ENCODE measurements at places on chromosomes 6 and 20.

- DNase-seq: no peak
Measured at GRCh38 chr6:108622641-108623298, 62.1 kb downstream of the FOXO3 start.

DNA sequence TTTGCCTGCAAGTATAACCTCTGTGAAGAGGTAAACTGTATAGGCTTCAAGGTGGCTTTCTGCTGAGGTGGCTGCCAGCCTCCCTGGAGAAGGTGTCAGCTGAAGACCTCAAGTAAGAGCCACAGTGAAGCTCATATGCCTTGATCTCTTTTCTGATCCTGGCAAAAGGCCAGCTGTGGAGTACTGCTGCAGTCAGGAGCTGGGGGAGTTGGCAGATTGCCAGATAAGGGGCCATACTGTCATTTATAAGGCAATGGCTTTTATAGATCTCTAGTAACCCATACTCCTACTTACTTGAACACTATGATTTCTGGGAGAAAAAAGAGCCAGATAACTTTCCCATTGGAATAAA, 8.8 kb upstream of the CEP85L start:
- peak; percentile 31 for DNase-seq

- no peak for DNase-seq
Measured at GRCh38 chr6:143063631-143064030, 2.9 kb downstream of the AIG1 start.

GRCh38 chr6:96450082-96450769, 71.4 kb upstream of the UFL1 start:
- DNase-seq: no peak

DNA sequence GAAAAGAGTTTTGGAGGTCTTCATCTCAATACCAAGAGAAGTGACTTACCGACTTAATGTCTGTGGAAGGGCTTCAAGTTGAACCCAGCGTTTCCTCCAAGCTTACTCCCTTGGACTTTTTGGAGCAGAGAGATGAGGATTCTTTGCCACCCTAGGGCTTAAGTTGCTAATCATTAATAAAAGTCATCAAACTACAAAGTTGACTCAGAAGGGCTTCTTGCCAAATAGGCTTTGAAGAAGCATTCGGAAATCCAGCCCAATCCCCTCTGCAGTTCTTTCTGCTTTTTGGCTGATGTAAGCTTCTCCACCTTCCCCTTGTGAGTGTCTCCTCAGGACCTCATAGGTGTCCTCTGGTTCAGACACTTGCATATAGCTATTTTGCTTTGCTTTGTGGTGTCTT, at the start of gene SLC17A3:
Gene SLC17A3 (minus strand): TSS at position 126 of the 400 bp plus-strand sequence. CDS start 5,856 bp downstream, outside the sequence.
- no peak for DNase-seq

GRCh38 chr6:151044465-151045441, 179.3 kb downstream of the MTHFD1L start:
- DNase-seq: no peak

DNA sequence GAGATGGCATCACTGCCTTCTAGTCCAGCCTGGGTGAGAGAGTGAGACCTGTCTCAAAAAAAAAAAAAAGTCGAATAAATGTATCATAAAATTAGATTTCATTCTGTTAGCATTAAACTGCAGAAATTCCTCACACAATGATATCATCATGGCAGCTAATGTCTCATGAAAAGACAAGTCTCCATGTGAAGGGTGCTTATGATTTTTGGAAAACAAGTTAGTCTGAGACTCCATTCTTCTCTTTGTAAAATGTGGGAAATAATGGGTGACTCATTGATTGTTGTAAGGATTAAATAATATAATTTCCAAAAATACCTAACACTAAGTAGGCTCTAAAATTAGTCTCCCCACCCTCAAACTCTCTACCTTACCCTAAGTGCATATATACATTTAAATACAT, 49.6 kb upstream of the CDYL start:
- no peak for DNase-seq

- DNase-seq: no peak
Measured at GRCh38 chr20:58065508-58066361, 162.7 kb downstream of the ANKRD60 start.

DNA sequence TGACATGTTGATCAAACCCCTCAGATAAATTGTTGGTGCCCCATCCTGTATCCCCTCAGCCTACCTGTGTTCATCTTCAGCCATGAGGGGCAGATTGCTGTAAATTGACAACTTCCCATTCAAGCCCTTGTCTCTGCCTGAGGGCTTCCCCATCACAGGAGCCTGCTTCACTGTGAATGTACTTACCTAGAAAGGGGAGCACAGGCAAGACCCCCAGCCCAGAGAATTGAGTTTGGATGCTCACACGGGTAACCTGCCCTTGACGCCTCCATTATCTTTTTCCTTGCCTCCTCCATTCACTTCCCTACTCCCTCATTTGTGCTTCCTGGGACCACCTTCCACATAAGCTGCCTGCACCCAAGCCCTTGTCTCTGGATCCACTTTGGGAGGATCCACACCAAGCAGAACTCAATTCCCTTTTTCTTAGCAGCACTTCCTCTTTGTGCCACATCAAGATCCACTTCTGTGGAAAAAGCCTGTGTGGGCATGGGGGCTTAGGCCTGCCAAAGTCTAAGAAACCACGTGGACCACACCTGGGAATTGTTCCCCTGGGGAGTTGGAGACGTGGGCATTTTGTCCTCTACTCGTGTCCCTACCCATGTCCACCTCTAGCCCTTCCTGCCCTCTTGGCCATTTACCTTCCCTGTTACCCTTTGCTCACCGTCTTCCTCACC, 103.4 kb upstream of the FOXA2 start:
- no peak for DNase-seq

DNA sequence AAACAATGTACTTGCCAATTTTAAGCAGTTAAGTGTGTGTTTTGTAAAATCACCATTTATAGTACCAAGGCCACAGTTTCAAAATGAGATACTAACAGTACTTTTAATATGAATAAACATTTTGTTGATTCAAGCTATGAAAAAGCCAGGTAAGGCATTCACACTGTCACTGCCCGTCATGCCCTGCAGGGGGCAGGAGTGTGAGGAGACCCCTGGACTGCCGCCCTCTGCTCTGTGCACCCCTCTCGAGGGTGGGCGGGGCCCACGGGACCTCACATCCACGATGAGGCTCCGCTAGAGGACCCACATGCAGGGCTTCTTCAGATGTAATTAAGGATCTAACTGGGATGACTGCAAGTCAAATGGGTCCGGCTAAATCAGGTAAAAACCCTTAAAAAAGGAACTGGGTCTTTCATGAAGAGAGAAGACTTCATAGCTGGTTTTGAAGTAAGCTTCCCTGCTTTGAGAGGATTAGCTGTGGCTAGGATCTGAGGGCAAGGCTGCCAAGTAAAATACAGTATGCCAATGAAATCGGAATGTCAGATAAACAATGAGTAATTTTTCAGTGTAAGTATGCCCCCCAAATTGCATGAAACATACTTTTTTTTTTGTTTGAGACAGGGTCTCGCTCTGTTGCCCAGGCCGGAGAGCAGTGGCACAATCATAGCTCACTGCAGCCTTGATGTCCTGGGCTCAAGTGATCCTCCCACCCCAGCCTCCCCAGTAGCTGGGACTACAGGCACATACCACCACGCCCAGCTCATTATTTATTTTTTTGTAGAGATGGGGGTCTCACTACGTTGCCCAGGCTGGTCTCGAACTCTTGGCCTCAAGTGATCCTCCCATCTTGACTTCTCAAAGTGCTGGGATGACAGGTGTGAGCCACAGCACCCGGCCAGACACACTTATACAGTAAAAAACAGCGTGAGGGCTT, 18.7 kb downstream of the DIDO1 start:
- DNase-seq: no peak

DNA sequence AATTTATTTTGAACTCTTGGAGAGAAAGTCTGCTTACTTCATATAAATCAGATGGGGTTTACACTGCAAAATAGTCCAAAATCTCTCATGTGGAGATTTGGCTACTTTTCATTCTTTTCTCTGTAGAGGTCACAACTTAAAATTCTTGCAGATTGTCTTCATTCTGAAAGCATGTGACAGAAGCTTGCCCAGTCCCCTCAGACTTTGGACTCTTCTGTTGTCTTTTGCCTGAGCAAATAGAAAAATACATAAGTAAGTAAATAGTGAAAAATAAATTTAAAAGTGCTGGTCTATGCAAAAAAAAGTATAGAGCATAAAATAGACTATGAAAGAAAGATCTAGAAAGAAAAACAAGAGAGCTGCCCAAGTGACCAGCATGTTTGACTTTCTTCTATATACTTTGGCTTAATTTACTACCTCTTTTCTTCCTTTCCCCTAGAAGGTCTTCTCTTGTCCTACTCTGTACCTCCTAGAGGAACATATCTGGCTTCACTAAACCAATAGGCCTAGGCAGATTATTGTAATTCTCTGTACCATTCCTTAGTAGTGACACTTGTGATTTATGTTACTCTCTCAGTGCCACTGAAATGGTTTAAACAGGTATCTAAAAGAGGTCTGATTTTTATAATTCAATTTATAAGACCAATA, 260.9 kb downstream of the TENT5A start:
- DNase-seq: no peak

DNA sequence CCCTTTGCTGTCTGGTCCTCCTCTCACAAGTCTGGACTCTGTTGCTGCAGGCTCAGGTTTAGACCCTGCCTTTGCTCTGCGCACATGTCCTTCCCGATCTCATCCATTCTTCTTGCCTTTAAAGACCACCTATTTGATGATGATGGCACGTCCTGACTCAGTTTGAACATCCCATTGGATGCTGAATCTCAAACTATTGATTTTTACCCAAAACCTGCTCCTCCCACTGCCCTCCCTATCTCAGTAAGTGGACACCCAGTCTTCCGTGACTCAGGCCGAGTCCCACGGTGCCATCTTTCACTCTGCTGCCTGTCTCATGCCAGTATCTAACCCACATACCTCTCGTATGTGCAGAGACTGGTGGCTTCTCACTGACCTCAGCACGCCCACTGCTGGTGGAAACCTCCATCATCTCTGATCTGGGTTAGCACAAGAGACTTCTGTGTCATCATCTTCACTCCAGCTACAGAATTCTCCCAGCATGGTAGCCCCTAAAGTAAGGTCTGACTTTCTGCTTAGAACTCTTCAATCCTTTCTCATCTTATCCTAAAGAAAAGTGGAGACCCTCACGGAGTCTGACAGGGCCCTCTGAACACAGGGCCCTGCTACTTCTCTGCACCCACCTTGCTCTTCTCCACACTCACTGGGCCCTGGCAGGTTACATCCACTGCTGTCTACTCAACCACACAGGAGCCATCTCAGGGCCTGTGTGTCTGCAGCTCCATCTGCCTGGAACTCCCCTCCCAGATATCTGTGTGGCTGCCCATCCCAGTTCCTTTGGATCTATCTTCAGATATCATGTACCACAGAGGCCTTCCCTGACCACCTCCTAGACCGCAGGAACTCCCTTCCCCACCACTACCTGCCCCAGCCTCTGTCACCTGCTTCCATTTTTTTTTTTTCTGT, 387.1 kb upstream of the AGPAT4 start:
- DNase-seq: no peak

- no peak for DNase-seq
Measured at GRCh38 chr20:36390719-36391415, 84.7 kb downstream of the DLGAP4 start.

DNA sequence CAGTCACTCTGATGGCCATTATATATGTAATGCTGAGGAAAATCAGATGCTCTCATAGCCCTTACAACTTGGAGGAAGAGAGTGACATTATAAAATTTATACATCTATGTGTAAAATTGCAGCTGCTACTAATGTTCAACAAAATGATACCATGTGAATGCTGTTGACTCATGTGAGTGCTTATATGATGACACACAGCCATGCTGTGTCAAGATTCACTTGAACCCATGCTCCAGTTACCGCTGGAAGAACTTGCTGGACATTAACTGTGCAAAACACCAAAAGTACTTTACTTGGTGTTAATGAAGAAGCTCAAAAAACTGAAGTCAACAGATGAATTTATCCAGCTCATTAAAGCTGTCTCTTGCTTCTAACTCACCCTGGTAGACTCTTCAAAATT, 318.9 kb upstream of the PLCB4 start:
- no peak for DNase-seq

DNA sequence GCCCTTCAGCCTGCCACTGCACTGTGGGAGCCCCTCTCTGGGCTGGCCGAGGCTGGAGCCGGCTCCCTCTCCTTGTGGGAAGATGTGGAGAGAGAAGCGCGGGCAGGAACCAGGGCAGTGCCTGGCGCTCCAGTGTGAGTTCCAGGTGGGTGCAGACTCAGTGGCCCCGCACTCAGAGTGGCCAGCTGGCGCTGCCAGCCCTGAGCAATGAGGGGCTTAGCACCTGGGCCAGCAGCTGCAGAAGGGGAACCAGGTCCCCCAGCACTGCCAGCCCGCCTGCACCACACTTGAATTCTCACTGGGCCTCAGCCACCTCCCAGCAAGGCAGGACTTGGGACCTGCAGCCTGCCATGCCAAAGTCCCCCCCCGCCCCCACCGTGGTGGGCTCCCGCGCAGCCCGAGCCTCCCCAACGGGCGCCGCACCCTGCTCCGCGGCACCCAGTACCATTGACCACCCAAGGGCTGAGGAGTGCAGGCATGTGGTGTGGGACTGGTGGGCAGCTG, 205.9 kb downstream of the CLVS2 start:
- no peak for DNase-seq

- no peak for DNase-seq
Measured at GRCh38 chr20:62063981-62064769, 1.5 kb downstream of the TAF4 start.

DNA sequence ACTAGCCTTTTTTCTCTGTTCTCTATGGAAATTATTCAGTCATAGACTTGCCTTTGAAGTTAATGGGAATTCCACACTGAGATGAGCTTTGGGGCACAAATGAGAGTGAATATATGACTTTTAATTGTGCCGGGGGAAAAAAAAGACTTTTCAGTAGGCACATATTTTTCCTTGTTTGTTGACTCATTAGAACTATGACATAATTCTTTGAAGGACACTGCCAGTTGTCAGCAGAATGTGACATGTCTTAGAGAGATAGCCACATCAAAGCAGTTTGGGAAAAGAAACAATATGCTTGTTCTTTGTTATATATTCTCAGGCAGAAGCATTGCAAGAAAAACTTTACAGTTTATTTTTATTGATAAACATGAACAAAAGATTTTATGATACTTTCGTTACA, 138.3 kb downstream of the COL9A1 start:
- DNase-seq: no peak

DNA sequence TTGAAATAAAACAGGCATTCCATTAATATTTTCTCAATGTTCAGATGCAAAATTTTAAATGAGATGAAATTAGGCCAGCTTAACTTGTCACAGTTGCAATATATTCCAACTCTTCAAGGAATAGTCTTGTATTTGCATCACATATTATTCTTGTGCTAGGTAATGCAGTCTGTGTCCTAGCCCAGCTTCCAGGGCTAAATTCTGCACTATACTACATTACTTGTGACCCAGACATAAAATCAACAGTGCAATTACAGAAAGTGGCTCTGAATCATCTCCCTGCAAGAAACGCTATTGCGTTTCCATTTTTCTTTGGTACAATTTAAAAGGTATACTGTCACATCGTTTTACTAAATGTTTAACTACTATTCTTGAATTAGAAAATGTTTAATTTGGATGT, 399.2 kb downstream of the TENT5A start:
- DNase-seq: no peak

- no peak for DNase-seq
Measured at GRCh38 chr6:88865275-88865674, 98.1 kb downstream of the RNGTT start.

- DNase-seq: no peak
Measured at GRCh38 chr6:100880149-100880852, 828 bp downstream of the ASCC3 start.

- DNase-seq: no peak
Measured at GRCh38 chr6:38799529-38800184, 84.5 kb downstream of the DNAH8 start.
